ENCODE measurements at places on chromosomes 1 and 21. TPM values are rescaled to one million over a fixed set of nuclear protein-coding genes. Genes with fewer than 3 reads are reported as not detected.
A peak's percentile ranks its signal among the peaks of the same experiment; 100 is the strongest.

C1QC gene
- 287 TPM for total RNA-seq

GNG12 gene
- 89.3 TPM for total RNA-seq

PLA2G5 gene
- total RNA-seq: 0.47 TPM

DNA sequence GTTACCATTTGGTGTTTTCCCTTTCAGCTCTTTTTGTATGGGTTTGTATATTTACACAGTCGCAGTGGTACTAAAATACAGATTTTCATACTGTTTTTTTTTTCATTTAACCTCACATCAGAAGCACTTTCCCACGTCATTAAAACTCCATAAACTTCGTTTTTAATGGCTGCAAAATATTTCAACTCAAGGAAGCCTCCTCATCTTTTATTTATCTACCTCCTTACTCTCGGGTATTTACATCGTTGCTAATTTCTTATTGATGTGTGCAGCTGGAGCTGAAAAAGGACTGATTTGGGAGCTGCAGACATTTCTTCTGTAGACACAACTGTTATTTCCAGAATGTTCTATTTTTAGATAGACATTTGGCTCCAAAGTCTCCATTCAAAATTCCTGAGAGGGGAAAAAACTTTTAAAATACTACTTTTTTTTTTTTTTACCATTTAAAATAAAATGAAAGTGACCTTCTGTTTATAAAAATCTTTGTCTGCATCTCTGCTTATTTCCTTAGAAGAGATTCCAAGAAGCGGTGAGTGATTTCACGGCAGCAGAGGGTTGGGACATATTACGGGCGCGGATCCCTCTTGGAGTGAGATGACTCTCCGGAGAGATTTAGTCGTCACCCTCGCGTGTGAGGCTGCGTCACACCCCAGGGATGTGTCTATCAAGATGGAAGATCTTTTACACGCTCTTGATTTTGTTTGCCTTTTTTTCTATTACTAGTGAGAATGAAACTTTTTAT lies 10.1 kb downstream of the RUNX3 start:
- no peak for DNase-seq

DNA sequence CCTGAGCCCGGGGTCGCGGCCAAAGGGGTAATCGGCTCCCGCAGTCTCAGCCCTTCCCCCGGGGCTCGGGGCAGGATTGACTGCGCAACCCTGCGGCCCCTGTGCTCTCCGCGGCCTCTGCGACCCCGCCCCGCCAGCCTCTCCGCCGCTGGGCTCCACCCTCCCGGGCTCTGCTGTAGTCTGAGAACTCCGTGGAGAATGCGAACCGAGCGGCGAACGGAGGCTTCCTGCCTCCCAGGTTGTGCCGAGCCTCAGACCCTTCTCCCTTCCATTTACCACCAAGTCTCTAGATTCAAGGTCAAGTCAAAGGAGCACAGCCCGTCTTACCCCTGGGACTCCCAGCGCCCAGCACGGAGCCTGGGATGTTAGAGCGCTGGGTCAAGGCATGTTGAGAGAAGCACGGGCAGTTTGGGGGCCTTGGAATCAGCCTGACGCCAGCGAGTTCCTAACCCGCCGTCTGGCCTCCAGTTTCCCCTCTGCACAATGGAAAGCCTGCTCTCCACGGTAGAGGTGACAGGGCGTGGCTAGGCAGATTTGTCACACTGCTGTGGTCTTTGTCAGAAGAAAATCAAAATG lies 3.0 kb downstream of the ATP2B4 start:
- DNase-seq: peak; percentile 87

- no peak for DNase-seq
Measured at GRCh38 chr1:198771563-198772153, 132.8 kb downstream of the PTPRC start.

DNA sequence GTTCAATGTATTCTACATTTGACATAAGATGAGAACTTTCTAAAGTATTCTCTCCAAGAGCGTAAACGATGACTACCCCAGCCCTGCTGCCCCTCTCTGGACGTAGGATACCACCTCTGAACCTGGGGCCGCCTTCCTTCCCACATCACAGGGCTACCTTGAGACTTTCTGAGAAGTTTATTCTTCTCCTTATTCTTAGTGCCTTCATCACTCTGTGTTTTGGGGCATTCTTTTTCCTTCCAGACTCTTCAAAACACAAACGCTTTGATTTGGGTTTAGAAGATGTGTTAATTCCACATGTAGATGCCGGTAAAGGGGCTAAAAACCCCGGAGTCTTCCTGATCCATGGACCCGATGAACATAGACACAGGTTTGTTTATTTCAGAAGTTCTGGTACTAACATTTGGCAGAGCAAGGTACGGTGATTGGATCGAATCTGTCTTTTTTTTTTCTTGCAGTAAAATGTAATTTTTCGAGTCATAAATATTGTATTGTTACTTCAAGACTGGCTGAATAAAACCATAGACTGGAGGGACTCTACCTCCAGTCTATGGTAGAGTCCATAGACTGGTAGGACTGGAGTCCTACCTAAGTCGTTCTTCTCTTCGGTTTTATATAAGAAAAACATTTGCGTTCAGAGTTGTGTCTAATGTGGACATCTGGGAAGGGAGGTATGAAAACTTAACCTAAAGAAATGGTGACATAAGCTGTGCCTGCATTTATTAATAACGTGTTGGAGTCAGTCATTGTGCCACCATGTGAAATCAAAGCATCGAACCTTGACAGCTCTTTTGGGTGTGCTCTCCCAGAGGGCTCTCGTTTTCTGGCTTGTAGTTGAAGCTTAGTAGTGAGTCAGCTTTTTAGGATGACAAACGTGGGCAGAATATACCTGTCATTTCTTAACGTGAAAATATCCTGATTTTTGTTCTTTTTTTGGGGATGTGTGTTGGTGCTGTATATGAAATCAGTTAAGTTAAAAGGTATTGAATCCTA lies 1.2 kb downstream of the MAN1A2 start:
- no peak for DNase-seq

GRCh38 chr1:156276532-156276931 lies 6.1 kb downstream of the SMG5 start:
- DNase-seq: no peak

DNA sequence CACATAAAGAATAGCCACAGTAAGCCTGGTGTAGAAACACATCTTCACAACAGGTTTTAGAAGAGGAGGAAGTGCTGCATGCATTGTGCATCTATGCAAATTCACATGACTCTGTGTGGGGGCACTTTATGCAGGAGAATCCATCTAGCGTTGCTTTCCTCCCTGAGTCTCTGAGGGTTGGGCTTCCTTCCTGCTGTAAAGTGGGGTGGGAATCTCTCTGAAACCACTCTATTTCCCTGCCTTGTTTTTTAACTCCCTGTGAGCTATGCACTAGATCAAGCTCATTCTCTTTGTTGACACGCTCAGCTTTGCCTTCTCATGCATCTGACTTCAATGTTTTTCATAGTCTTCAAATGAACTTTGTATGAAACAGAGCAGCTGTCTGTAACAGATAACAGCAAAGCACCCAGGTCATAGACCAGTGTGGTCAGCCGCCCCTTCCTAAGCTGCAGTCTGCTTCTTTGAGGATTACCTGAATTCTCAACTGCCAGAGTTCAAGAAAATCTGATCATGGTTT lies 102.7 kb upstream of the DPH5 start:
- DNase-seq: no peak

Data from kidney (tissue), 22 donors.